ENCODE measurements at places on chromosomes 4 and X. TPM values are rescaled to one million over a fixed set of nuclear protein-coding genes. Genes with fewer than 3 reads are reported as not detected.

The SAGE1 gene
- not detected for total RNA-seq

The OFD1 gene
- 25.9 TPM for total RNA-seq

The SSX1 gene
- not detected for total RNA-seq

The CHIC2 gene
- total RNA-seq: 12.3 TPM

The WNK3 gene
- 22.1 TPM for total RNA-seq

The TECRL gene
- not detected for total RNA-seq

The GPRIN3 gene
- total RNA-seq: 34.9 TPM

The AVPR2 gene
- 1.4 TPM for total RNA-seq

The FOXR2 gene
- total RNA-seq: 0.35 TPM

The SMPX gene
- total RNA-seq: not detected

The DGKK gene
- 2.8 TPM for total RNA-seq

The AMOT gene
- 26.0 TPM for total RNA-seq

The TRPC3 gene
- not detected for total RNA-seq

The CCNB3 gene
- 0.43 TPM for total RNA-seq

The GC gene
- total RNA-seq: 1.1 TPM

The SHISA3 gene
- total RNA-seq: 4.3 TPM

The FRMPD4 gene
- total RNA-seq: 5.3 TPM

The RHOXF2 gene
- 0.71 TPM for total RNA-seq

The XAGE5 gene
- not detected for total RNA-seq

The MAP7D2 gene
- total RNA-seq: 28.2 TPM

The ADH4 gene
- total RNA-seq: 0.26 TPM

The MAMLD1 gene
- 1.2 TPM for total RNA-seq

The BEX5 gene
- 22.6 TPM for total RNA-seq

The TRPC5OS gene
- total RNA-seq: 0.19 TPM

The ADAM29 gene
- not detected for total RNA-seq

The CENPVL1 gene
- total RNA-seq: not detected

The SPACA5 gene
- not detected for total RNA-seq

The TRIM61 gene
- 0.38 TPM for total RNA-seq

The ADGRL3 gene
- 81.8 TPM for total RNA-seq

The TLR10 gene
- total RNA-seq: 0.18 TPM

The LAMTOR3 gene
- 27.7 TPM for total RNA-seq

The SLC16A2 gene
- total RNA-seq: 3.7 TPM

The TMEM47 gene
- 15.9 TPM for total RNA-seq

The STK32B gene
- total RNA-seq: 1.8 TPM

The CD40LG gene
- not detected for total RNA-seq

The CFP gene
- total RNA-seq: 1.0 TPM

The CT45A5 gene
- total RNA-seq: not detected

The UGT2B10 gene
- total RNA-seq: not detected

The EVC2 gene
- 5.1 TPM for total RNA-seq

The CPLX1 gene
- 10.1 TPM for total RNA-seq

The ASB5 gene
- not detected for total RNA-seq

The TLR7 gene
- 0.05 TPM for total RNA-seq

The ANK2 gene
- total RNA-seq: 71.2 TPM

The SSX4B gene
- total RNA-seq: not detected

The UGDH gene
- 26.0 TPM for total RNA-seq

The ERAS gene
- total RNA-seq: 0.46 TPM

The MAGEA9B gene
- total RNA-seq: not detected

The IDH3G gene
- 41.4 TPM for total RNA-seq

The ZDHHC15 gene
- 0.54 TPM for total RNA-seq

All from motor neuron (in vitro differentiated cells).